Pancreas (tissue), 10 donors: ENCODE measurements at places on chromosomes 13 and 19.
A peak's percentile ranks its signal among the peaks of the same experiment; 100 is the strongest.

DNA sequence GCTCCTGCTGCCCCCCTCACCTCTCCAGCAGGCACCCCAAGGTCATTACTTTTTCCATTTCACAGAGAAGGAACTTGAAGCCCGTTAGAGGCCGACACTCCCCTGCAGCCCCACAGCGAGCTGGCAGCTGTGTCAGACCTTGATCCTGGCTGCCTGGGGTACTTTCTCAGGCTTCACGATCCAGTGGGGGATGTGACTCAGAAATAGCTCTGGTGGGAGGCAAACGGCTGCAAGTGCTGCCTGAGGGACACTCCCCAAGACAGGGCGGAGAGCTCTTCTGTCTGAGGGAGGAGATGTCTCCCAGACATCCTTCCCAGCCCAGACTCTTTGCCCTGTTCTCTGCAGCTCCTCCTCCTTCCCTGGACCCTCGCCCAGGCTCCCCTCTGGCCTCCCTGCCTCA, 4.8 kb downstream of the TSKS start:
- no peaks in the 10 kb centered on the region for H3K36me3 ChIP-seq
- no peak for DNase-seq
- no peaks in the 10 kb centered on the region for H3K27me3 ChIP-seq
- no peak overlapping the region for H3K27ac ChIP-seq

GRCh38 chr19:41233748-41234240, 14.8 kb downstream of the AXL start:
- H3K4me1 ChIP-seq, result no peaks in the 10 kb centered on the region
- H3K27ac ChIP-seq, result no peak overlapping the region
- no peaks in the 10 kb centered on the region for H3K27me3 ChIP-seq
- DNase-seq, result no peak
- no peaks in the 10 kb centered on the region for H3K36me3 ChIP-seq

DNA sequence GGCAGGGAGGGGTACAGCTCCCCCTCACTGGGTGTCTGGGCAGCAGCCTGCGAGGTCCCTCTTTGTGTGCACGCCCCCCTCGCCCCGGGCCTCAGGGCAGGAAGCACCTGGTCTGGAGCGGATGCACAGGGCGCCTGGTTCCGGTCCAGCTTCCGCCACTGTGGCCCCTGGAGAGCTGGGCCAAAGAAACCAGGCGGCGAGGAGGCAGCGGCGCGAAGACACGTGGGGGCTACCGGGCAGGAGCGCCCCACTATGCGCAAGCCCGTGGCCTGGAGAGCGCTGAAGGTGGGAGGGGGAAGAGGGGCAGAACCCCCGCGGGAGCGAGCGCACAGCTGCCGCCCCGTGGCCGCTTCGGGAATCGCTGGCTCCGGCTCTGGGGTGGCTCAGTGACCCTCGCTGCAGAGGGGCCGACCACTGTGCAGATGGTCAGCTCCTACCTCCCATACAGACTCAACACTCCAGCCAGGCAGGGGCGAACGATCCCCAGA, 1.7 kb upstream of the LYL1 start:
- H3K27ac ChIP-seq, result peak overlapping the region; percentile 8
- no peaks in the 10 kb centered on the region for H3K4me1 ChIP-seq
- no peak for DNase-seq
- peak overlapping the region; percentile 11 for H3K4me3 ChIP-seq

GRCh38 chr19:12567951-12568350, 16.7 kb upstream of the ZNF564 start:
- no peak overlapping the region for H3K27ac ChIP-seq
- H3K4me1 ChIP-seq, result no peaks in the 10 kb centered on the region
- no peak for DNase-seq
- H3K27me3 ChIP-seq, result no peaks in the 10 kb centered on the region

- H3K27me3 ChIP-seq, result no peaks in the 10 kb centered on the region
- H3K4me1 ChIP-seq, result no peaks in the 10 kb centered on the region
- DNase-seq, result no peak
- H3K36me3 ChIP-seq, result no peaks in the 10 kb centered on the region
Observed at GRCh38 chr13:98892821-98893220, 85.0 kb downstream of the DOCK9 start.

GRCh38 chr13:37529751-37530385, 68.7 kb downstream of the POSTN start:
- H3K4me3 ChIP-seq, result no peak overlapping the region
- H3K4me1 ChIP-seq, result no peaks in the 10 kb centered on the region
- no peaks in the 10 kb centered on the region for H3K27me3 ChIP-seq
- no peak overlapping the region for H3K27ac ChIP-seq
- no peaks in the 10 kb centered on the region for H3K36me3 ChIP-seq

- H3K4me3 ChIP-seq, result no peak overlapping the region
- no peaks in the 10 kb centered on the region for H3K27me3 ChIP-seq
- DNase-seq, result no peak
- H3K4me1 ChIP-seq, result no peaks in the 10 kb centered on the region
Observed at GRCh38 chr19:42455621-42456081, 12.9 kb upstream of the CXCL17 start.

GRCh38 chr19:14915116-14915515, 26.2 kb upstream of the OR7C2 start:
- no peak overlapping the region for H3K4me3 ChIP-seq
- no peak overlapping the region for H3K27ac ChIP-seq
- H3K4me1 ChIP-seq, result no peaks in the 10 kb centered on the region
- DNase-seq, result no peak
- no peaks in the 10 kb centered on the region for H3K36me3 ChIP-seq
- no peaks in the 10 kb centered on the region for H3K27me3 ChIP-seq

- no peaks in the 10 kb centered on the region for H3K27me3 ChIP-seq
- H3K4me3 ChIP-seq, result no peak overlapping the region
- no peaks in the 10 kb centered on the region for H3K36me3 ChIP-seq
- DNase-seq, result no peak
Observed at GRCh38 chr13:92136449-92137155, 738.2 kb downstream of the GPC5 start.

GRCh38 chr13:24253520-24254145, 55.7 kb upstream of the C1QTNF9 start:
- no peak overlapping the region for H3K27ac ChIP-seq
- H3K4me3 ChIP-seq, result no peak overlapping the region
- peaks cover 5% of the 10 kb centered on the region for H3K36me3 ChIP-seq

DNA sequence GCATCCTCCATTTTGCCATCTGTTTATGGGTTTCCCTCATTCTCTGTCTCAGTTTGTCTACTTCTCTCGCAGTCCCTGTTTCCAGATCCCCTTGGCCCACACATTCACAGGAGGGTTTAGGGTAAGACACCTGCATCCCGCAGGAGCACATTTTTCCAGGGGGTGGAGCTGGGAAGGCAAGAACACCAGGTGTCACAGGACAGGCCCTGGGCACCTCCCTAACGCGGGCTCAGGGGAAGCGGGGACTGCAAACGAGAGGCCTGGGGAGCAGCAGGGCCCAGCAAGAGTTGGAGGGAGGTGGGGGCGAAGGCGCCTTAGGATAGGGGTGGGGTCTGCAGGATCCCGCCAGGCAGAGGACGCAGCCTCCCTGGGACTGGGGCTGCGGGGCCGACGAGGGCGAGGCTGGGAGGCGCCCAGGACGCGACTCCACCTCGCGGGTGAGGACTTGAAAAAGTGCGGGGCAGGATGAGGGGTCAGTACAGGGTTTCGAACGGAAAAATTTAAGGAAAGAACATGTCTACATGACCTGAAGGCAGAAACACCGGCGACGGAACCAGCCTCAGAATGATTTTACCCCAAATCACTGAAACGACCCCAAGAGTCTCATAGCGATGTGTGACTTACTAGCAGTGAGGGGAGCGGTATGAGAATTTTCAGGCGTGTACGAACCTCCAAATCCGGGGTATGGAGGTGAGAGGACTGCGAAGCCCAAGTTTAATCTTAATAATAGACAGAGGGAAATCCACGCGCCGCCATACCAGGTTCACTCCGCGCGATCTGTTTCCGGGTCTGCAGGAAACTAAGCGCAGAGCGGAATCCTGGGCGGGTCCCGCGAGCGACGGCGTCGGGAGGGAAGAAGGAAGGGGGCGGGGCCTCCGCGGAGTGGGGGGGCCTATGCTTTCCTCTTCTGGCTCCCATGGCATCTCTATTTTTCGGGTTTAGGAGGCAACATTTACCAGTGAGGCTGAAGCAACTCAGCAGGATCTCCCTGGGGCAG, 7.1 kb upstream of the ERVV-2 start:
- H3K27ac ChIP-seq, result no peak overlapping the region
- H3K27me3 ChIP-seq, result no peaks in the 10 kb centered on the region
- H3K36me3 ChIP-seq, result no peaks in the 10 kb centered on the region
- peak overlapping the region; percentile 7 for H3K4me3 ChIP-seq
- no peaks in the 10 kb centered on the region for H3K4me1 ChIP-seq
- DNase-seq, result peak; percentile 71

DNA sequence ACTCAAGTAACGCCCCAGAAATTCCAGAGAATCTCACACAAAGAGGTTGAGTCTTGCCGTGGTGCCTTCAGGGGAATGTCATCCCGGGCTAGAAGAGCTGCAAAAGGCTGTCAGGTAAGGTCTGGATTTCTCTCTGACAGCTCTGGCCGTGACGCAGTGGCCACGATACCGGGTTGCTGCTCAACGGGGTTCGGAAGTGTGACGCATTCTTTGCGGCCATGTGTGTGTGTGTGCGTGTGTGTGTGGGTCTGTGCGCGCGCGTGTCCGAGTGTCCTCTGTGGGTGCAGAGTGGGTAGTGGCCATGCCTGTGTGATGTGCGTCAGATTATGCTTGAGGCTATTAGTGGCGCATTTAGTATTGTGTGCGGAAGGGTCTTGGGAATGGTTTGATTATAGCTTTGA, 306 bp downstream of the ZNF540 start:
- H3K27me3 ChIP-seq, result no peaks in the 10 kb centered on the region
- peak; percentile 64 for DNase-seq
- peak overlapping the region; percentile 65 for H3K4me3 ChIP-seq
- no peaks in the 10 kb centered on the region for H3K36me3 ChIP-seq

DNA sequence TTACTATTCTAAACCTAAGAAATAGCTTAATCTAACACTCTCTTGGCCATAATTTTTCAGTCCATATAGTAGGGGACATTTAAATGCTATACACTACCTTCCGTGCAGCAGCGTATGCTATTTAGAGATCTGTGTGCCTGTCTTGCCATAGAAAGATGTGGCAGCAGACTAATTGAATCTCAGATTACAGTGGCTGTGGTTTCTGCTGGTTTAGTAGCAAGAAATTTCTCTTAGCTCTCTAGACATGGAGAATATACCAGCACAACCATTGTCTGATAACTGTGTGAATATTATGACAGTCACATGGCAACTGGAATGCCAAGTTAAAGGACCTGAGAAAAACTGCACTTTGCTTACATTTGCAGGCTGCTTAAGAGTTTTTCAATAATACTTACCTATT, 672.4 kb upstream of the MIR17HG start:
- DNase-seq, result no peak
- H3K36me3 ChIP-seq, result no peaks in the 10 kb centered on the region
- no peak overlapping the region for H3K4me3 ChIP-seq

- no peak overlapping the region for H3K27ac ChIP-seq
- H3K27me3 ChIP-seq, result no peaks in the 10 kb centered on the region
- no peaks in the 10 kb centered on the region for H3K4me1 ChIP-seq
- no peaks in the 10 kb centered on the region for H3K36me3 ChIP-seq
Observed at GRCh38 chr19:51692468-51692867, 662 bp upstream of the SPACA6 start.

DNA sequence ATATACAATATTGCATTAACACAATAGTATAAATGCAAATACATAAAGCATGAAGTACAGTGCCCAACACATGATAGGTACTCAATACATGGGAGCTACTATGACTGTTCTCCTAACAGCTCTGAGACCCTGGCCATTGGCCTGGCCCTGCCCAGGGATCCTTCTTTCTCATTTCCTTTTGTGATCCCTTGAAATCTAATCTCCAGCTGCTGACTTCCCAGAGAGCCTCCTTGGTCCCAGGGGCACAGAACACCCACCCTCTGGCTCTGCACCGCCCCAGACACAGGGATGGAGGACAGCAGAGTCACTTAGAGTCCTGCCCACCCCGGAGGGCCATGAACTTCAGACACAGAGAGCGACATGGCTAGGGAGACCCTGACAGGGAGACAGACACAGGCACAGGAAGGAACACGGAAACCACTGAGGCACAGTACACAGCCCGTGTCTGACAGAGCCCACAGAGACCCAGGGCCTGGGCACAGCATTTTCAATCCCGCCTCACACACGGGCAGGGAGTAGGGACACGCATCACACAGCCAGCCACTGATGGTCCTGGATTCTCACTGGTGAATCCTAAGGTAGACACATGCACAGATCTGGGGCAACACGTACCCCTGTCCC, 4.2 kb upstream of the SYCN start:
- DNase-seq, result no peak
- no peaks in the 10 kb centered on the region for H3K27me3 ChIP-seq
- peak overlapping the region; percentile 62 for H3K27ac ChIP-seq
- peaks cover 17% of the 10 kb centered on the region for H3K4me1 ChIP-seq
- no peaks in the 10 kb centered on the region for H3K36me3 ChIP-seq
- no peak overlapping the region for H3K4me3 ChIP-seq

DNA sequence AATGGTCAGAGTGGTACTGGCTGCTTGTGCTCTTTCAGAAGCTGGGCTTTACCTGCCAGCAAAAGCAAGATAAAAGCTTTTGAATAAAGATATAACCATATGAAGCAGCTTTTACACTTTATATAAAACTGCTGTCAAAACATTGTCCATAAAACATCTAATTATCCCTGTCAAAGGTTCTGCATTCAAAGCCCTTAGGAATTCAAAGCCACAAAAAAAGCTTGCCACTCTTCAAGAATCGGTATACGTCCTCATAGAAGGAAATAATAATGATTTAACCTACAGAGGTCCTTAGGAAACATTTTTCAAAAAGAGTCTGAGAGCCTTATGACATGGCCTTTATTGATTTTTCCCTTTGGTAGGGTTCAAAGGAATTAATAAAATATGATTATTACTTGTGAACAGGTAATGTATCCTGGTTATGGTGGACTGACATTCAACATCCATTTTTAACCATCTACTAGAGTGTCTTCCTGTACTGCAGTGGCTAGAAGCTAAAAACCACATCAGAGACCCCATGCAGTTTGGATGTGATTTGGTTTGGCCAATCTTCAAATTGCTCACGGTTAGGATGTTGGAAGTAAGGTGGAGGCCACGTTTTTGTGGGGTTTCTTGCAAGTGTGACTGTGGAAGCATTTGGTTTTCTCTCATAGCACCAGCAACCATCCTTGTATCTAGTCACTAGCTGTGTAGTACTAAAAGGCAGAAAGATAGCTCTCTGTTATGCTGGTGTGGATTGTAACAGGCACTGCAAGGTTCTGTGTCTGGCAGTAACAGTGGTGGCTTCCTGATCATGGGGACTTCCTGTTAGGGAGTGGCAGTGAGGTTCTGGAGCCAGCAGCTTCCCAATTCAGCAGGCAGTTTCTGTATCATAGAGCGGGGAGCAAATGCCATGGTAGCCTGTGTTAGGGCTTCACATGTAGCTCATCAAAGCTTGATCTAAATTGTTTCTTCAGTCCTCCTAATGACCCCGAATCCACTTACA, 441.5 kb downstream of the DIAPH3 start:
- DNase-seq, result no peak
- H3K4me3 ChIP-seq, result no peak overlapping the region
- H3K27me3 ChIP-seq, result no peaks in the 10 kb centered on the region
- H3K4me1 ChIP-seq, result no peaks in the 10 kb centered on the region
- H3K36me3 ChIP-seq, result no peaks in the 10 kb centered on the region

- no peak overlapping the region for H3K4me3 ChIP-seq
- no peak for DNase-seq
- no peak overlapping the region for H3K27ac ChIP-seq
- H3K36me3 ChIP-seq, result peaks cover 2% of the 10 kb centered on the region
- peaks cover 3% of the 10 kb centered on the region for H3K4me1 ChIP-seq
Observed at GRCh38 chr19:47356900-47357299, 7.8 kb downstream of the DHX34 start.

GRCh38 chr19:31625575-31625974, 276.3 kb upstream of the TSHZ3 start:
- H3K4me1 ChIP-seq, result no peaks in the 10 kb centered on the region
- no peak for DNase-seq
- H3K36me3 ChIP-seq, result no peaks in the 10 kb centered on the region
- no peaks in the 10 kb centered on the region for H3K27me3 ChIP-seq
- H3K4me3 ChIP-seq, result no peak overlapping the region
